ENCODE measurements at places on chromosomes 2 and 18.

DNA sequence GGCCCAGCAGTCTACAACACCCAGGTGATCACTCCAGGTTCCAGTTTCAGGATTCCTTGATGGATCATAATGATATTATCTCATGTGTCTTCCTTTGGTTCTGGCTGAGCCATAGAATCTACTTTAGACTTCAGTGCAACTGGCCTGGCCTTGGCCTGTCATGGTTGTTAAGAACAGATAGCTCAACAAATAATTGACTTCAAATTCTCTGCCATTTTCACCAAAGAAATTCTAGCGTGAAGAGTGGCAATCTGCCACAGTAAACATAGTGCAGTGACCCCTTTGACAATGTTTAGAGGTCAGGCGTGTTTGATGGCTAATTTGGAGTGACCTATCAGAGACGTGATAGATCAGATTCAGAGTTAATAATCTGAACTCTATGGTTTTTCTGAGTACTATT, 50.2 kb upstream of the ZNF385B start:
- no peak for DNase-seq

DNA sequence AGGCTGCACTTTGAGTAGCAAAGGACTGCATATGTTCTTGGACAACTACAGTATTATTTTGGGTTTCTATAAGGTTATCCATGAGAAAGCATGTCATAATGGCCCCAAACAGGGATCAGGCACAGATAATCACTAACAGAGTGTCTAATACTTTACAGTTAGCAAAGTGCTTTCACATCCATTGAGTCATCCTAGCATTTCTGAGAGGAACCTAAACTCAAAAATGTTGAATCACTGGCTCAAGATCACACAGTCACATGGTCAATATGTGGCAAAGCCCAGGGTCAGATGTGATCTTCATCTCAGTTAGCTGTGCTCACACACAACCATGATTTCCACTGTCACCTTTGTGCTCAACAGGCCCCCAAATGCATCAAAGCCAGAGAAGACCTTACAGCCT, 156.1 kb upstream of the VRK2 start:
- DNase-seq = no peak

DNA sequence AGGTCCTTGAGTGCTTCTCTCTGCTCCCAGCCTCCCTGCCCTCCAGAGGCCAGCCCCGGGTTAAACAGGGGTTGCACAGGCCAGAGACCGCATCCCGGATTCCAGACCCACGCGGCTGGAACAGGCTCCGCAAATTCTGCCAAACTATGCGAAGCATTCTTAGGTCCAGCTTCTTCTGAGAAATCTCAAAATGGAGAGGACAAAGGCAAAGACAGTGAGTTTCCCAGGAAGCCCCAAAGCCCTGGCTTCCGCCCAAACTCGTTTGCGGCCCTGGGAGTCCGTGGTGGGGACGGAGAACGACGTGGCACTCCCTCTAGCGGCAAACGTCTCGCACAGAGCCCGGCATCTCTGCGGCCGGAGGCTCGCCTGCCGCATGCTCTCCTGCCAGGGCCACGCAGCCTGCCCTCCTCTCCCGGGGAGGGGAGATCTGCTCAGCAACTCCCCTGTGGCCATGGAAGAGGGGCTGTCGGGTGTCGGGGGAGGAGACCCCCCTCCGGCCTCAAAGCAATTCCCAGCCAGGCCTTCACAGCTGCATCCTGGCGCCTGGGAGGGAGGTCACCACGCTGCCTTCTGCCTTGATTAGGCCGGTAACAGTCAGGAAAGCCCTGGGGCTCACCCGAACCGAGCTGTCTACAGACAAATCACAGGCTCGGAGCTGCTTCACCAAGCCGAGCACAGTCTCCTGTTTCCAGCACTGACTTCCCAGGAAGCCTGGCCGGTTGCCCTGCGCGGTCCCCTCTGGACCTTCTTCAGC, 33.4 kb upstream of the KLHL29 start:
- DNase-seq = peak; percentile 74

DNA sequence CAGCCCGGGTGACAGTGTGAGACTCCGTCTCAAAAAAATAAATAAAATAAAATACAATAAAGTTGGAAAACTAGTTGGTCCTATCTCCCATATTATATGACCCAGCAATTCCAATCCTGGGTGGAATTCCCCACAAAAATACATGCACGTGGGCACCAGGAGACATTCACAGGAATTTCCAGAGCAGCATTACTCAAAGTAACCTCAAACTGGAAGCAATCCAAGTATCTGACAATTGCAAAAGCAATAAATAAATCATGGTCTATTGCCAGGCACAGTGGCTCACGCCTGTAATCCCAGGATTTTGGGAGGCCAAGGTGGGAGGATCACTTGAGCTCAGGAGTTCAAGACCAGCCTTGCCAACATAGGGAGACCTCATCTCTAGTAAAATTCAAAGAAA, 101.2 kb upstream of the MAP4K4 start:
- DNase-seq = no peak

DNA sequence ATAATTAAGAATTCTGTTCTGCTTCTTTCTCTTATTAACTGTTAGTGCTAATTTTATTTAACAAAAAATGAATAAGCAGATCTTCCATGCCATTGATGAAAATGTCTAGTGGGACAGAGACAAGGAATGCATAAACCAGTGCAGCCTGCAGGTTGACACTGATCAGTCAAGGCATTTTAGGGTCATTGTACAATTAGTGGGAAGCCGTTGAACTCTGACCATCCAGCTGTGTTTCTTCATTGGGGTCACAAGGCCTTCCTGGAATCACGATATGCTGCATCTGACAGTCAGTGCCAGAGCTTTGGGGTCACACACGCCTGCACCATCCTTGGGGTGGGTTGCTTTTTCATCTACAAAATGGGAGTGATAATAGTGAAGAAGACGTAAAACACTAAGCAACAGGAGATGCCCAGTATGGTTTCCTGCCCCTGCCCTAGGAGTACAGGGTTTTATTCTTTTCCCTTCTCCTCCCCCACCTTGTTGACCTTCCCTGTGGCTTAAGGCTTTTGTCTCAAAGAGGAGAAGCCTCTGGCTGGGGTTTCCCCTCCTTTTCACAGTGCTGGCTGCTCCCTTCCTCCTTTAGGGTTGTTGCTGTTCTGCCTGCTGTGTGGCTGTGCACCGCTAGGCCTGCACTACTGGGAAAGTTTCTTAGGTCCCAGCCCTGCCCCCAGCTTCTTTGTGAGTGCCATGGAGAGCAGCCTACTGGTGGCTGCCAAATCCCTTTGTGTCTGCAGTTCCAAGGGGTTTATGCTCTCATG, 245.6 kb downstream of the TPGS2 start:
- no peak for DNase-seq
